NCI-H460 (cell line): ENCODE measurements at places on chromosomes 1 and 21. TPM values are rescaled to one million over a fixed set of nuclear protein-coding genes. Genes with fewer than 3 reads are reported as not detected.

DNA sequence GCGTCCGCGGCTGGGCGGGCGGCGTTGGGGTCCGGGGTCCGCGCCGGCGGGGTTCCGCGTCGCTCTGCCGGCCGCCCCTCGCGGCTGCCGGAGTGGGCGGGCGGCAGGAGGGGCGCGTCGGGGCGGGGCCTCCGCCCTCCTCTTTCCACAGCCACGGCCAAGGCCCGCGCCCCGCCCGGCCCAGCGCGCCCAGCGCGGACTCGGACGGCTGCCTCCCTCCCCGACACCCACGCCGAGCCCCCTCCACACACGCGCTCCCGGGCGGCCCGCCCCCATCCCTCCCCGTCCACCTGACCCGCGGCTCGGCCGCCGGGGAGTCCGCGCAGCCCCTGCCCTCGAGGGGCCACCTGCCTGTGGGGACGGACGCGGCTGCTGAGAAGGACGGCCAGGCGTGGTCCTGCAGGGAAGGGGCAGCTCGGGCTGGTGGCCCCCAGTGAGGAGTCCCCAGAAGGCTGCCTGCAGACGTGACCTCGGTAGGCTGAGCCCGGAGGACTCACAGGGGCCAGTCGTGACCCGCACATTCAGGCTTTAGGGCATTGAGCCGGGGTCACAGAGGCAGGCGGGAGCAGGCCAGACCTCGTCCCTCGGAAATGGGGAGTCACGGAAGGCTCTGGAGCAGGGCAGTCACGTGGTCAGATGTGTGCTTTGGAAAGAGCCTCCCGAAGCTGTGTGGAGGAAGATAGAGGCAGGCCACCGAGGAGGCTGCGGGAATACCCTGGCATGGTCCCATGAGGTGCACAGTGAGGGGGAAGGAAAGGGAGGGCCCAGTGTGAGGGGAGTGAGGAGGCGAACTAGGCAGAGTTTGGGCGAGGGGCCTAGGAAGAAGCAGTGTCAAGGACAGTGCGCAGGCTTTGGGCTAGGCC lies at the start of gene COL8A2:
COL8A2 (minus strand) TSS at position 94 of the 863 bp plus-strand sequence. CDS start 24,980 bp downstream, outside the sequence.
- no peak for DNase-seq

DNA sequence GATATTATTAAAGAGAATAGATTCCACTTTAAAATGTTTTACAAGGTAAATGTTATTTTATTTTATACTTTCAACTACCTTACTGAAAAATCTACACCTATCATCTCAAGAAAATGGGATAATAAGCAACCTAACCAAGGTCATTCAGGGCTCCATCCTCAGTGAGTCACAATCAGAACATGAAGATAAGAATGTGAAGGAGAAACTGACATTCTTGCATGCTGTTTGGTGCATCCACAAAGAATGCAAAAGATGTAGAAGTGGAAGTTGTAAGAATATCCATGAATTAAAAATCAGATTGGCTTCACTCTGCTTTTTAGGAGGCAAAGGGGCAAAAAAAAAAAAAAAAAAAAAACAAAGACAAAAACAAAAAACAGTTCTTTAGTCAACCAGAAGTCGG lies 6.5 kb downstream of the WARS2 start:
- DNase-seq = no peak

DNA sequence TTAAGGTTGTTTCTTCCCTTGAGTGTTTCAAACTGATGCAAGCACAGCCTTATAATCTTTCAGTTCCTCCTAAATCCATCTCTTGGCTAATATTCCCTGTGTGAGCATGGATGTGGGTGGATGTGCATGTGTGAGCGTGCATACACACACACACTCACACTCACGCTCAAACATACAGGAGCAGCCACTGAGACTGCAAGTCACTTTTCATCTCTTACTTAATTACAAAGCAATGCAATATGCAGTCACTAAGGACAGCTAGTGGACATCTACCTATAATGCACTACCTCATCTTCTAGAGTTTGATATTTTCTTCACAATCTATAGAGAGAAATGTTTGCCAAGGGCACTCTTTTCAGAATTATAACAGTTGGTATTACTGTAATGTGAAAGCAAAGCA lies 1.4 kb downstream of the ESRRG start:
- DNase-seq = no peak

DNA sequence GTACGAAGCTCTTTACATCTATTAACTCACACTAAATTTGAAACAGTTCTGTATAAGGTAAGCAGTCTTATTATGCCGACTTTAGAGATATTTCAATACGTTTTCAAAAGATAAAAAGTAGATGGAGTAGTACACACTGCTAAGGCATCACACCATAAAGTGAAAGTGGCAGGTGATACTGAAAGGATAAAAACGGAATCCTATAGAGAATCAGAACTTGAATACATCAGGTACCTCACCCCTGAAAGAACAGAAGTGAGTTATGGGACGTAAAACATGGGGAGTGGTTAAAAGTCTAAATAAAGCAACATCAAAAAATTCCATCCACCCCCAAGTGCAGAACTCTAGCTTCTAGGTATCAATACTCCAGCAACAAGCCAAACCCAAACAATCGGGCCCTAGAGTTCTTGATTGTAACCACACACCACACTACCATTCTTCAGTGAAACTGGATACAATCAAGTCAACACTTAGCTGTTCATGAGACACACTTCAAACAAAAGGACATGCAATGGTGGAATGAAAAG lies 142.6 kb downstream of the SMYD3 start:
- no peak for DNase-seq

DNA sequence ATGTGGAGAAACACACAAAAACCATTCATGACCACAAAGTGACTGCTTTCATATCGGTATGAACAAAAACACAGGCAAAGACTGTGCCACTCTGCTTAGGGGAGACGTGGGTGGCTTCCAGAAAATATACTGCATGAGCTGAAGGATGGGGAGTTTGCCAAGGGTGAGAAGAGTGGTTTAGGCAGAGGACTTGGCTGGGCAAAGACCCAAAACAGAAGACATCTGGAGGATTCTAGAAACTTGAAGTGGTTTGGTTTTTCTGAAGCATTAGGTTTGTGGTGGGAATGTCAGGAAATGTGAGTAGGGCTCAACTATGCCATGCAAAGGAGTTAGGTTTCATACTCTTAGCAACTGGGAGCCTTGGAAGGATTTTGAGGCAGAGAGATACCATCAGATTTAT lies 26.6 kb upstream of the DNM3 start:
- no peak for DNase-seq

GRCh38 chr21:42429021-42429420 lies 25.3 kb downstream of the UBASH3A start:
- DNase-seq = no peak

GRCh38 chr1:21670059-21670881 lies 1.1 kb upstream of the RAP1GAP start:
- no peak for DNase-seq

- DNase-seq = no peak
These were observed 14.3 kb downstream of the BTG3 start for GRCh38 chr21:17598437-17598836.

GRCh38 chr1:199151634-199152425 lies 513.0 kb downstream of the PTPRC start:
- DNase-seq = no peak

GRCh38 chr1:30919025-30919881 lies 10.7 kb upstream of the SDC3 start:
- DNase-seq = no peak

DNA sequence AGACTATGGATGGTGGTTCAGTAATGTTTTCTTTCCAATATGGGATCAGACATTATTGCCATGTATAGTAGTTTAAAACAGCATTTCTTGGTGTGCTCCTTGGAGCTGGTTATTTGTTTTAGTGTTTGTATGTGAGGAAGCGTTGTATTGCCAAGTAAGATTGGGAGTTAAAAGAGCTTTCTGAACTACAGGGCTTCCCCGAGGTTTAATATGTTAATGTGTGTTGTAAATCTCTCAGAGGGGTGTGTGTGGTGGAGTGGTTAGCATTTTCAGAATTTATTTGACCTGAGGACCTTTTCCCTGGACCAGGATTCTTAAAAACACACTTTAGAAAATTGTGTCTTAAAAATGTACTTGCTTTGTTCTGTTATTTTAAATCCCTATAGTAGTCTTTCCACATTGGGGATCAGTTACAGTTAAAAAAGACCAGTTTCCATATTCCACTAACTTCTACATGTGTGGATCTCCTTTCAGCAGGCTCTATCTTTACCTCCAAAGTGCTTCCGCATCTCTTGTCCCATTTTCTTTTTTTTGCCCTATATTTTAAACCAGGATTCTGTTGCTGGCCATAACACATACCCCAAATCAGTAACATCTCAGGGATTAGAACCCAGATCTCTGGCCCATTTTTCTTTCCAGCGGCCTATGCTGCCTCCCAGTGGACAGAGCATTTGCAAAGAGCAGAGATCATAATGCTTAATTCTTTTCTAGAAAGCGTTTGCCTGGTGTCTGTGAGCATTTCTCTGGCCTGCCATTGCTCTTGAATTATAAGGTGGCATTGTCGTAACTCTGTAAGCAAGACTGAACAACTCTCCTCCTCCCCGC lies 58.6 kb downstream of the PBX1 start:
- peak; percentile 44 for DNase-seq

DNA sequence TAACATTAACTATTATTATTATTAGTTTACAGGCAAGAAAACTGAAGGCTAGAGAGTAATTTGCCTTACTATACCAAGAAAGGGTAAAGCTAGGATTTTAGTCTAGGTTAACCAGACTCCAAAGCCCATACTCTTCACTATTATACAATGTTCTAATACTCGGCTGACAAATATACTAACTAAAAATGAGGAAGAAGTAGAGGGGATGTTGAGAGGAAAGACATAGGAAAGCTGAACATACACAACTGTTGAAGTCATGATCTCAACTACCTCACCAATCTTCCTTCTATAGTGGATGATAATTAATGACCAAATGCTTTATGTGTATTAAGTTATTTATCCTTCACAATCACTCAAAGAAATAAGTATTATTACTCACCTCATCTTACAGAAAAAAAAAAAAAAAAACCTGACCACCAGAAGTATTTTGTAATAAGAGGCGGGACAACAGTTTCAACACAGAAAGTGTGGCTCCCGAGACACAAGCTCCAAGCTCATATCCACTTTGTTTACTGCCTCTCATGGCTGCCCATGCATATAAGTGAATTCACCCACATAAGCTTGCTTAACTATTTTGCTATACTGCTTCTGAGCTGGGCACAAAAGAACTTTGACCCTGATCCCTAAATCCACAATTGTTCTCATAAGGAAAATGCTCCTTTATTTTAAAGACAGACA lies 78.0 kb downstream of the USP1 start:
- no peak for DNase-seq

DNA sequence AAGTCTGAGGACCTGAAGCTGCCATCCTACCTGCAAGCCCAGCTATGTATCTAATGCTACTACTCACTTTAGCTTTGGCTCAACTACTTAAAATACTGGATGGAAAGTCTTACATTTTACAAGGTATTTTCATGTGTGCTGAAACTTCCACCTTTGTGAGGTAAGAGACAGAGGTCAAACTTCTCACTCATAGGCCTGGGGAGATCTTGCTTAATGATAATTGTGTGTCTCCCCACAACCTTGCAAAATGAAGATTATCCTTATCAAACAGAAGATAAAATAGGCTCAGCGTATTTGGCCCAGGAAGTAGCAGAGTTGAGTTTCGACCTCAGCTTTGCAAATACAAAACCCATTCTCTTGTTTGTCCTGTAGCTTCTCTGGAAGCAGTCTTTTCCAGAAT lies 63.7 kb downstream of the CENPF start:
- no peak for DNase-seq

GRCh38 chr1:184982002-184982954 lies 8.0 kb upstream of the NIBAN1 start:
- DNase-seq = peak; percentile 71

DNA sequence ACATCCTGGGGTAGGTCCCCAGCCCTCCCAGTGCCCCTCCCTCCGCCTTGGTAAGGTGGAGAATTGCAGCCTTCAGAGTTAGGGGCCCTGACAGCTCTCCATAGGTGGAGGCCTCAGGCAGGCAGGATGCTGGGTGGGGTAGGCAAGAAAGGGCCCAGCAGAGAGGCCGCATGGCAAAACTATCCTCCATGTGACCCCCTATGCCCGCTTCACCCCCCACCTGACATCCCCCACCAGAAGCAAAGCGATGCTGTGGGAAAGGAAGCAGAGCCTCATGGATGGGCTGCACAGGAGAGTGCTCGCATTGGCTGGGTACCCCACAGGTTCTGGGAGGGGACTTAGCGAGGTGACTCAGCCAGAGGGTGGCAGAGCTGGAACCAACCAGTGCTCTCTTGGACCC lies 1.6 kb downstream of the S100A9 start:
- DNase-seq = no peak

DNA sequence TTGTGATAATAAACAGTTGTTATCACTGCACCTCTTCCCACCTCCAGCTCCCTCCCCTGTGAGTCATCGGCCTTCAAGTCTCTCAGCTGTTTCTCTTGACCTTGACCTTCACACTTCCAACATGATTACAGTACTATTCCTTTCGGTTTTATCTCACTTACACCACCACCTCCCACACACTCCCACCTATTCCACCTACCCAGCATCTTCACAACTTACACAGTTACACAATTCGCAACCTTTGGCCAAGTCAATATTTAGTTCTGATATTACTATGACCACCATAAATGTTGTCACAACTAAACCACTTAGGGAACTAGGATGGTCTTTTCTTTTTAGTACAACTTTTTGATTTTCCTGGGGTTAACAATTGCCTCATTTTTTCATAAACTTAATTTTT lies 60.2 kb downstream of the RIPK4 start:
- no peak for DNase-seq

DNA sequence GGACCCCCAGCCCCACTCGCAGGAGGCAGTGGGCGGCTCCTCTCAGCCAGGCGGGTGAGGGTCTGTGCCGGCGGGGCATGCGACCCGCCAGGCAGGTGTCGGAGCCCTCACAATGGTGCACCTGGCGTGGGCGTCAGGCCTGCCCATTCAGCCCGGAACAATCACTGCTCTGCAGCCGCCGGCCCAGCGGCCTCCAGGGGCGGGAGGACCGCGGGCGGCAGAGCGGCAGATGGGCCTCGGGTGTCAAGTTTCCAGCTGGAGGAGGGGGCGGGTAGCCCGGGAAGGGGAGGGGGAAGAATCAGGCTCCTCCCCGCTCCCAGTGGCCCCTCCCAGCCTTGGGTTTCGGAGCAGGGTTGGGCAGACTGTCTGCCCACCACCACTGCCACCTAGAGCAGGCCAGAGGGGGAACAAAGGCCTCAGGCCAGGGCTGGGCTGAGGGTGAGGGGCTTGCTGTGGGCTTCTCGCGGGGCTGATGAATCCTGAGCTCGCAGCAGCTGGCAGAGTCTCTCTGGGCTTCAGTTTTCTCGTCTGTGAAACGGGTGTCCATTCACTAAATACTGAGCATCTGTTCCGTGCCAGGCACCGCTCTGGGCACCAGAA lies 39.5 kb upstream of the CASZ1 start:
- DNase-seq = peak; percentile 22

GRCh38 chr1:167623951-167624350 lies 6.1 kb upstream of the RCSD1 start:
- DNase-seq = no peak

DNA sequence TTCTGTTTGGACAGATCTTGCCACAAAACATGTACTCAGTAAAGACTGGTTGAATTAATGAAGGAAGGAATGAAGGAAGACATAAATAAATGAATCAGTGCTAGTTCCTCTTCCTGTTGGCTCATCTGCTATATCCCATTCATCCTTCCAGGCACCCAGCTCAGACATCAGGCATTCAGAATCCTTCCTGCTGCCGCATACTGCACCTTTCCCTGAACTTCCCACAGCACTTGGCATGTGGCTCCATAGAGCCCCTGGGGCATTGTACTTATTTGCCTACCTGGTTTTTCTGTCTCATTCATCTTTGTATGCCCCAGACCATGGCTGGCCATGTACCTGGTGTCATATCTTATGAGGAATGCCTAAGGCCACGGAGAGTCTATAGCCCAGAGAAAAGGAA lies 34.4 kb upstream of the ZNF648 start:
- no peak for DNase-seq

DUSP23 gene
- 2.0 and 4.8 TPM in 2 replicates for total RNA-seq

ATAD3C gene
- total RNA-seq = 0.05 and 0.06 TPM in 2 replicates

DCST1 gene
- not detected in 2 replicates for total RNA-seq

CYP2J2 gene
- 0.25 TPM in 1 of 2 replicates, not detected in the other for total RNA-seq

UBL4B gene
- total RNA-seq = not detected in 2 replicates

ZNF683 gene
- not detected in 2 replicates for total RNA-seq
